ENCODE measurements at places on chromosomes 2 and 18.

- DNase-seq: peak; percentile 37
Measured at GRCh38 chr2:190599073-190599472, 49.8 kb upstream of the NAB1 start.

GRCh38 chr2:32844253-32844652 is 102.5 kb upstream of the LTBP1 start:
- DNase-seq: no peak

DNA sequence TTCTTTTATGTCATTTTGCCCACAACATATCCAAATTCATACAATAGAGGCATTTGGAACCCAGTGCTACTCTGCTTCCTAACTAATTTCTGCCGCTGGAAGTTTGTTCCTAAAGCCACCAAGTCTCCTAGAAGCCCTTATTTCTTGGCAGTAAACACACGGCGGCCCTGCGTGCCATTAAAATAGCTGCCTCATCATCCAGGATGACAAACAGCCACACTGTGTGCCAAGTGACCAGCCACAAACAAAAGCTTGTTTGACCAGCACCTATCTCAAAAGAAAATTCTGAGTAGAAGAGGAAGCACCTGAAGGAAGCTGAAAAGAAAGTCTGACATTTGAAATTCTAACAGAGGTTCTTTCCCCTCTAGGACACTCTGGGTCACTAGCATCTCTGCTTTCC is 64.2 kb downstream of the BCL11A start:
- no peak for DNase-seq

DNA sequence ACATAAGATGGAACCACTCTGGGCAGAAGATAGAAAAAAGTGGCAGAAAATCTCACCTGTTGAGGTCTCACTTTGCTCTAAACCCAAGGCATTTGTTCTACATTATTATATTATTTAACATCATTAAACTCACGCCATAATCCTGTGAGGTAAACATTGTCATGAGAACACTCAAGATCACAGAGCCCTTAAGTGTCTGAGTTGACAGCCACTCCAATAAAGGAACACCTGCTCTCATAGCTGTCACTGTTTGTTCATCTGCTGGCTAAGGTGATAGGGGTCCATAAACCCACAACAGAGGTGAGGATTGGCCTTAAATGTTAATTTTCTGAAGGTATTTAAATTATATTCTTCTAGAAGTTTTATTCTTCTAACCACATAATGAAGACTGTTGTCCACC is 439.7 kb downstream of the RIT2 start:
- no peak for DNase-seq

GRCh38 chr2:73842739-73843019 is 13.9 kb downstream of the STAMBP start:
- no peak for DNase-seq

DNA sequence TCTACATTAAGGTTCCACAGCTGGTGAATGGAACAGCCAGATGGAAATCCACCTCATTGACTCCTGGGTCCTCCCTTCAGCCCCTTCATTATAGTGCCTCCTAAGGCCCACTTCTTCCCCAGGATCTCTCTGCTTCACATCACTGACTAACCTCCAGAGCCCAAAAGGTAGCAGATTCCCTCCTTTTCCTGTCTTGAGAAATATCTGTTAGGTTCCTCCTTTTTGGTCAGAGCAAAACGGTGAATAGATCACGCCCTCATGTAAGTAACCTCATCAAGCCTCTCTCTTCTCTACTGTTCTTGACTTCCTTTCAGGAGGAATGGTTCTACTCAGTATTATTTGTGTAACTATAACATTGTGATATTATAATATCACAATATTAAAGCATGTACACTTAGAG is 155.0 kb upstream of the SRD5A2 start:
- no peak for DNase-seq

GRCh38 chr2:65350651-65351056 is 81.7 kb downstream of the SPRED2 start:
- peak; percentile 31 for DNase-seq

- no peak for DNase-seq
Measured at GRCh38 chr2:166329465-166329864, 46.3 kb downstream of the SCN9A start.

- no peak for DNase-seq
Measured at GRCh38 chr2:236959036-236959435, 126.7 kb upstream of the COPS8 start.

DNA sequence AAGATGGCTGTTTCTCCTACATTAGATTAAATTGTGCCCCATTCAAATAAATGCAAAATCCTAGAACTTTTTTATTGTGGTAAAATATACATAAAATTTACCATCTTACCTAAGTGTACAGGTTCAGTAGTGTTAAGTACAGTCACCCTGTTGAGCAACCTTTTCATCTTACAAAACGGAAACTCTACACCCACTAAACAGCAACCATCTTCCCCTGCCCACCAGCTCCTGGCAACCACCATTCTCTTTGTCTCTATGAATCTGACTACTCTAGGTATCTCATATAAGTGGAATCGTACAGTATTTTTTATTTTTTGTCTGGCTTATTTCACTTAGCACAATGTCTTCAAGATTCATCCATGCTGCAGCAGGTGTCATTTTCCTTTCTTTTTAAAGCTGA is 53.0 kb downstream of the ASXL2 start:
- no peak for DNase-seq

DNA sequence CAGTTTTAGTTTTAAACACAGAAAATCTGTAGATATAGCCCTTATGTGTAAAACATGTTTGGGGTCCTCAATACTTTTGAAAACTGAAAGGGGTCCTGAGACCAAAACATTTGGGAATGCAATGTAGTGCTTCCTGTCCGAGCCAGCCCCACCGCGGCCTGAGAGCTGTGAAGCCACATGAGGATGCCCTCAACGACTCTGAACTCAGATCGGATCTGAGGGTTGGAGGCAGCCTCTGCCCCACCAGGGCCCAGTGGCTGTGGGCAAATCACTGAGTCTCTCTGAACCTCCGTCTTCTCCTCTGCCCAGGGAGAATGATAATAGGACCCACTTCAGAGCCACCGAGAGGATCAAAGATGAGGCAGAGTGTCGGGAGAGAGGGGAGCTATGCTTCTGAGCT is 33.4 kb upstream of the HPCAL1 start:
- no peak for DNase-seq

DNA sequence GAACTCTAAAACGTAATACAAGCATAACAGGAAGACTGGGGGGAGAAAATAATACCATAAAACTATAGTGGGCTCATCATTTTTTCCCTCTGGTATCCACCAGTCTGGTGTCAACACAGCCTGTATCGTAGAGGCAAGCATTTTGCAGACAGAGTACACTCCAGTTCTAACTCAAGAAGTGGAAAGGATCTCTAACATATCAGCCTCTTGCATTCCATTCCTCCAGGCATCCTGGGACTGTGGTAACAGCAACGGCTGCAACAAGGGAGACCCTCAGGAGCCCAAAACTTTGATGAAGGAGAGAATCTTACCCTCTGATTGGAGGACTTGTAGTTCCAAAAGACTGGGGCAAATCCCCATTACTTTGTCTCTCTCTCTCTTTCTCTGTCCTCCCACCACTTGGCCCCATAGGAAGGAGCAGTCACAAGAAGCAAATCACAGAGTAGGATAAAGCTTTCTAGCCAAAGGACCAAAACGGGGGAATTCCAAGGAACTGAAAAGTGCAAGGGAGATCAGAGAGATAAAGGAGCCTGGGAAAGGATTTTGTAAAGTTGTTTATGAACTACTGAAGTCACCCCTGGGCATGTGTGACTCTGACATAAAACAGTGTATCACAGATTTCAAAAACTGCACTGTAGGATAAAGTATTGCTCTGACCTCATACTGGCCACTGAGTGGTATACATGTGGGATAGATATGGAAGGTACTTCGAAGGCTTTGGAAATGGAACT is 11.9 kb downstream of the FRZB start:
- no peak for DNase-seq

DNA sequence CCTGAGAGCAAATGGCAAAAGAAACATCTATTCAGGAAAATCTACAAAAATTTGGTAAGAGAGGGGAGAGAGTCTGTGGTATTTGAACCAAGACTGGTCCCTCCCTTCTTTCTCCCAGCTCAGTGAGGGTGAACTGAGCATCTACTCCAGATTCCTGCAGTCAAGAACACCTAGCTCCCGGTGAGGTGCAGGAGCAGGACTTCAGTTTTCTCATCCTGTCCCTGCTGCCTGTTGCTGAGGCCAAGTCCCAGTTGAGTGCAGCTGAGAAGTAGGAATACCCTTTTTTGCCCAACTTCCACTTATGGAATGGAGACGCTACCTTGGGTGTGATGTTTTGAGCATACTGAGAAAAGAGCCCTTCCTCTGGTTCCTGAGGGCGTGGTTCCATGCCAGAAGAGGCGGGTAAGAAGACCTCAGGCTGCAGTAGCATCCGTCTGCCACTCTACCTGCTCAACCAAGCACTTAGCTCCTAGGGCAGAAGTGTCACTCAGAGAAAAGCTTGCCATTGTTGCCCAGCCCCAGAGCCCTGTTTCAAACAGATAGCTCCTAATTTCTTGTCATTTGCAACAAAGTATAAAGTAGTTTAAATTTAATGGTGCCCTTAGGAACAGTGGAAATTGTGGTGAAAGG is 112.9 kb downstream of the SOS1 start:
- no peak for DNase-seq

GRCh38 chr2:207504513-207505170 is 25.1 kb upstream of the CREB1 start:
- peak; percentile 74 for DNase-seq

- DNase-seq: peak; percentile 2
Measured at GRCh38 chr2:14960686-14961324, 328.3 kb downstream of the LRATD1 start.

DNA sequence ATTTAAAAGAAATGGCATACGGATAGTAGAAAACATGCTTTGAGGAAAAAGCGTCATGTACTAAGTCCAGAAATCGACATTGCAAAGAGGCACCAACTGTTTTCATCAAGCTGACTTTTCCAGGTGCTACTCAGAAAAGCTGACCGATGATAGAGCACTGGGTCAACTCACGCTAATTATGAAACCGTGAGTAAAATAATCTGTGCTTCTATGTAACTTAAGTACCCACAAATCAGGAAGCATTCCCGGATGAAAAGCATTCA is 353 bp upstream of the NUP35 start:
- DNase-seq: no peak

DNA sequence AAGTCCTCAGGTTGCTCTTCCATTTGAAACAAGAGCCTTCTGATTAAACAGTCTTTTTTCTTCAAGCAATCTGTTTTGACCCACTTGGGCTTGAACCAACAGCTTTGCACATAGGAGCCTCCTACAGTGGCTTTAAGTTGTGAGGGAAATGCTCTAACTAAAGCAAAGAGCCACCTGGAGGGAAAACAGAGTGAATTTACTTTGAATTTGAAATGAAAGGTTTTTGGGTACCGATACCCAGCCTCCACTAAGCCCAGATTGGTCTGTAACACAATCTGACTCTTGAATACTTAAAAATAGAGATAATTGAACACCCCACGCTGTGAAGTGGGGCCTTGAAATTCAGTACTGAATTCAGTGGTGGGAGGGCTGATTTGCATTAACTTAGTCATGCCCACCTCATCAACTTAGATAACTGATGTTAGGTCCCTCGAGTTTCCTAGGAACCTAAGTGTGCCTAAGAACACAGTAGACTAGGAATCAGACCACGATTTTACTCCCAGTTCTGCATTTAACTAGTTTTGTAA is 56.3 kb upstream of the ACVR1C start:
- DNase-seq: no peak

- peak; percentile 26 for DNase-seq
Measured at GRCh38 chr2:182186132-182186735, 200.6 kb downstream of the PPP1R1C start.

DNA sequence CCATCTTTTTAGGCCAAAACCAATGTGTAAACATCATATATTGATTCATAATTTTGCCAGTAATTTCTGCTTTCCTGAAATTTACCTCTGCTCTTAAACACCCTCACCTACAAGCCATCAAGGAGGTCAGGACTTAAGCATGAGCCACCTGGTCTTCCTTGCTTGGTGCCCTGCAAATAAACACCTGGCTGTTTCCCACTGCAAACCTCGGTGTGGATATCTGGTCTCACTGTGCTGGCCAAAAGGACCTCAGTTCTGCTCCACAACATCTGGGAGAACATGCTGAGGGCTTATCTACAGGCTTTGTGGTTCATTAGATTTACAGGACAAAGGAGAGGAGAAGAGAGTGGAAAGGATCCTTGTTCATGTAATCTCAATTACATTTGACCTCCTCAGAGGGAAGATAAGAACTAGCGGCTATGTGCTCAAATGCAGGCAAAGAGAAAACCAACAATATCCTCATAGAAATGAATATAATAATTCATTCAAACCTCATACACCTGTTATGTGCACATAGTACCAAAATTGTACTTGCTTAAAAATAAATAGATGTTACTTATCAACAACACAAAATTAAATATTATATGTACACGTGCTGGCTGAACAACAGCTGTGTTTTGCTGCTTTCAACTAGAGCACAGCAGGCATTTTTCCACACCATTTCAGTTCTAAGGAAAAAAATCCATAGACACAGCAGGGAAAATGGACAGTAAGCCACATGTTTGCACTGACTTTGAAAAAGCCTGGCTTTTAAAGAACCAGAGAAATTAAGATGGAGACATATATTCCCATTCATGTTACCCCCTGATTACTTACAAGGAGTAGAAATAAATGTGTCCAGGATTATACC is 465.1 kb downstream of the LPIN1 start:
- DNase-seq: no peak

- DNase-seq: no peak
Measured at GRCh38 chr2:98759338-98759737, 28.4 kb upstream of the MGAT4A start.

DNA sequence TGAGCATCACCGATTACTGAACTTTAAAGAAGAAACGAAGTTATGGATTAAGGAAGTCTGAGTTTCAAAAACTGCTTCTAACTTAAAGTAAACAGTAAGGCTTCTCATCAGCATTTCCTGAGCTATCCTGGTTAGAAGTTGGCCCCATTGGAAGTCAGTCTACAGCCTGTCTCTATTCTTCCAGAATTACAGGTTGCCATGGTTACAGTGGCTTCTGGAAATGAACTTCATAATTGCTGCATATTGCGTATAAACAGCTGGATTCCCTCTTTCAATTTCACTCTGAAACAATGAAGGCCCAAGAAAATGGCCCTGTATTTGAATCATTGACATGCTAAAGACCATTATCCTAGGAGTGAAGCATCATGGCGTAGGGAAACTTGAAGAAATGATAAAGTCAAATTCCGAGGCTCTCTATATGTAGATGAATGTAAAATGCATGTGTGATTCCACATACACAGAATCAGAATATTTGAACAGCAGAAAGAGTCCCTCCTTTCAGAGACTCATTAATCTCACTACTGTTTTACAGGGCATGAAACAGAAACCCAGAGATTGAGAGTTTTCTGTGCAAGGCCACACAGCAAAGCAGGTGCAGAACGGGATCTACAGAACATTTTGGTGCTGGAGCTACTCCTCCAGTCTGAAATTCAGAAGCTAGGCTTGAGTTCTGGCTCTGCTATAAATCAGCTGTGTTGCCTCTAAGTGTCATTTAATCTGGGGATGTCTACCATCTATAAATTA is 856.4 kb upstream of the CELF4 start:
- no peak for DNase-seq

GRCh38 chr2:241680827-241681599 is 5.6 kb downstream of the DTYMK start:
- DNase-seq: peak; percentile 99
